CD8-positive, alpha-beta memory T cell (primary cell): ENCODE measurements at places on chromosomes 4 and X.

DNA sequence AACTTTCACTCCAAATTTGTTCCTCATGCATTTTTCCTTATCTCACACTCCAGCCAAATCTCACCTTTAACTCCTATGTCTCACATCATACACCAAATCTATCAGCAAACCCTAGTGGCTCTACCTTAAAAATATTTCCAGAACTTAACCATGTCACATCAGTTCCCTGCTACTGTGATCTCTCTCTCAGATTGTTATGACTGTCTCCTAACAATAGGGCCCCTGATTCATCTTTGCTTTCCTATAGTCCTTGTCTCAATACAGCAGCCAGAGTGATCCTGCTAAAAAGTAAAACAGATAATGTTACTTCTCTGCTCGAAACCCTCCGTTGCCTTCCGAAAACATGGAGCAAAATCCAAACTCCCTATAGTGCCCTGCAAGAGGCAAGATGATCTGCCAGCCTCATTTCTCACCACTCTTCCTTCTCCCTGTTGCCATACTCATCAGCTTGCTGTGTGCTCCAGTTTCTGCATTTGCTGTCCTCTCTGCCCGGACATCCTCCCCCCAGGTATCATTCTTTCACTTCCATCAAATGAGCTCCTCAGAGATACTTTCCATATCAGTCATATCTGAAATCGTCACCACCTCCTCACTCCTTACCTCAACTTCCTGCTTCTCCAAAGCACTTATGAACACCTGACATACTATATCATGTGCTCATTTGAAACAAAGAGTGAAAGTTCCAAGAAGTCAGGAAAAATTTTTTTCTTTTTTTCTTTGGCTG lies 293.4 kb upstream of the NR3C2 start:
- DNase-seq: no peak

GRCh38 chr4:145730026-145730425 lies 50.1 kb downstream of the C4orf51 start:
- no peak for DNase-seq

DNA sequence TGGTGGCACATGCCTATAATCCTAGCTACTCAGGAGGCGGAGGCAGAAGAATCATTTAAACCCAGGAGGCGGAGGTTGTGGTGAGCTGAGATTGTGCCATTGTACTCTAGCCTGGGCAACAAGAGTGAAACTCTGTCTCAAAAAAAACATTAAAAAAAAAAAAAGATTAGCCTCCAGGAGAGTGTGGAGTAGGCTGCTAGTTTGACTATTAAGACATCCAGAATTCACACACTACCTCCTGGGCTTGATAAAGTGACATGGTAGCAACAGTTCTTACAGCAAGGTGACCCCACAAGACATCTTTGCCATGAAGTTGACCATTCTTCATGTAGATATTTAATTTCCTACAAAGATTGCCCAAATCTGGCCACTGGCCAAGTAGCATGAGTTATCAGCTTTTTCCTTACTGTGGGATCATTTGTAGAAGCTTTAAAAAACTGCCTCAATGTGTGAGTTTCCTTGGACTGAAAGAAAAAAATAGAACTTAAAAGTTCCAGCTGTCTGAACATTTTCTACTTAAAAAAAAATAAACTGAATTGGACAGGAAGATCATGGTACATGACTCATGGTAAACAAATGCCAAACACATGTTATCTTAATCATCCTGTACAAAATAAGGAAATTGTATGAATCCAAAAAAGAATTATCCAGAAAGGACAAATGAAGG lies 35.3 kb upstream of the SPRY1 start:
- no peak for DNase-seq

DNA sequence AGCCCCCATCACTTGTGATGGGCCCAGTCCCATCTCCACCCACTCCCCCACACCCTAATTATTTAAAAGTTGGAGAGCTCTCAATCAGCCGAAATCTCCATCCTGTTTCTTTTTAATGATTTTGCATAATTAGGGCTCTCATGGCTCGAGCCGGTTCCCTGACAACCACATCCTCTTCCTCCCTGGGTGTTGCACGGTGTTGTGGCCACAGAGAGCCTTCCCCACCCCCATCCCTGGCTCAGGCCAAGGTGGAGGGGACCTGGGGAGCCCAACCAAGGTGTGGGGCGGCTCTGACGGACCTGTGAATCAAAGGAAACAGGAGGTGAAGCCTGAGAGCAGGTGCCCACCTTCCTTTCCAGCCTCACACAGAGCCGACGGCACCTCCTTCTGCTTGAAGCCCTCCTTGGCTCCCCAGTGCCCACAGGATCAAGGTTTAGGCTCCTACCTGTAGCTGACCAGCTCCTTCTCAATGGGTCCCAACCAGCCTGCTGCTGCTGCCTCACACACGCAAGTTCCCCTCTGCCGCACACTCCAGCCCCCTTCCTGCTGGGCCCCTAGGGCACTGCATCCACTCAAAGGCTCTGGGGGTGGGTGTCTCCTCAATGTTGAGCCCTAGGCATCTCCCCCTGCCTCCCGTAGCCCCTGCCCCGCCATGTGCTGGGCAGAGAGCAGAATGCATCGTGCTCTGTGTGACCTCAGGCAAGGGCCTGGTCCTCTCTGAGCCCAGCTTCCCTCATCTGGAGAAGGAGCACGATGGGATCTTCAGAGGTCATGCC lies 68.7 kb downstream of the WFS1 start:
- no peak for DNase-seq

- DNase-seq: no peak
These were observed 7.8 kb downstream of the DIAPH2 start for GRCh38 chrX:96692454-96692853.

DNA sequence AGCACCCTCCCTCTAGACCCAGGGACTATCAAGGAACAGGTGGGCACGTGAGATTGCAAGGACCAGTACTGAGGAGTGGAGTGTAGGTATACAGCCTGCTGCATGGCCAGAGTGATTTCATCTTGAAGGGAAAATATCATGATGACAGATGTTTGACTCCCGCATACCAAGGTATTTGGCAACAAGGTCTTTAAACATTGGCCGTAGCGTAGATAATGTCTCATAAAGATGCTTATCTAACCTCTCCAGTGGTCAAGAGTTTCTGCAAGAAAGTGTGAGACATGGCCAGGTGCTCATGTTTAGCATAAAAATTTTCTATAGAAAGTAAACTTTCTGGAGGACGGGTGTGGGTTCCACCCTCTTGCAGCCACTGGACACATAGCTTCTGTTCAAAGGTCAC lies 18.7 kb upstream of the ZNF630 start:
- DNase-seq: no peak

DNA sequence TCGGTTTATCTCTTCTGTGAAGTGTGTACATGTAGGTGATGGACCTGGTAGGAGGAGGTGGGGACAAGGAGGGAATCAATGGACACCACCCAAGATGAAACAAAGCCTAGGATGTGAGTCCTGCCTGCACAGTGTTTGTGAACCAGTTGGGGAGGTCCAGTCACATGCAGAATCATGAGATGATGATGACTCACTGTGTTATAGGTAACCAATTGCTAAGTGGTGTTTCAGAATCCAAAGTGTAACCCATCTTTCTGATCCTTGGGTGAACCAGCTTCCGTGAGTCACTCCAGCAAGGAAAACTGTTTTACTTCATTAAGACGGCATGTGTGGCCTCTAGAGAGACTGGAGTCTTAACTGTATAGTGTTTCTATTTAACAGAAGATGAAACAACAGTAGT lies 57.9 kb upstream of the HPF1 start:
- no peak for DNase-seq

DNA sequence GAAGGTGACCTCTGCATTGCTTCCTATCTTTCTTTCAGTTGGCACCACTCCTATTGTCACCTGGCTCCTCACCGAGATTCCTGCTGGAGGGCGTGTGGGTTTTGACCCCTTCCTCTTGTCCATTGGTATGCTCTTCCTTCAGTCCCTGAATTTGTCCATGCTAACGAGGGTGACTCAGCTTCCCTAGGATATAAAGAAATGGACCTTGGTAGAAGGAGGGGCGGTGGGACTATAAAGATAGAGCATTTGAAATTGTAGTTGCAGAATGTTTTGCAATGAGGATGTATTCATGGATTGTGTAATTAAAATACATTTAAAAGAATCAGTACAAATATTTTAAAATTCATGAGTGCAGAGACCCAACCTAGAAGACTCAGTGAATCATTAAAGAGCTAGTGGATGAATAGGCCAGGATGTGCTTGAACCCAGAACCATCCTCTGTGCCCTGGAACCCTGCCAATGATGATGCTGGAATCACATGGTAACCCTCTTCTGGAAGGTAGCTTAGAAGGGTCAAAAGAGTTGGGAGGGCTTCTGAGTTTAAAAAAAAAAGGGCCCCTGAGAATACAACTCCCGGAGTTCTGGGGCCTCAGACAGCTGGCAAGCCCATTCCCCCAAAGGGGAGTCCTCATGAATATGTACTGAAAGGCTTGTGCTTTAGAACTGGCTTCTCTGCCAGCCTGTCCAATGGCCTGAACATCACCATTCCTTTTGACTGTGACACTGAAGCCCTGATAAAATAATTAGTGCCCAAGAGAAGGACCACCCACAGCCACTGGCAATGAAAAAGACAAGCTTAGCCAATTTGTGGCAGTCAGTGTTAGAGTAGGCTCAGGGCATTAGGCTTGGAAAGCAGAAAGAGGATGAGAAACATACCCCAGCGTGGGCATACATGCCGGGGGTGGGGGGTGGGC lies 8.0 kb downstream of the XPNPEP2 start:
- no peak for DNase-seq

- no peak for DNase-seq
These were observed 9.6 kb upstream of the NAF1 start for GRCh38 chr4:163175971-163176958.

DNA sequence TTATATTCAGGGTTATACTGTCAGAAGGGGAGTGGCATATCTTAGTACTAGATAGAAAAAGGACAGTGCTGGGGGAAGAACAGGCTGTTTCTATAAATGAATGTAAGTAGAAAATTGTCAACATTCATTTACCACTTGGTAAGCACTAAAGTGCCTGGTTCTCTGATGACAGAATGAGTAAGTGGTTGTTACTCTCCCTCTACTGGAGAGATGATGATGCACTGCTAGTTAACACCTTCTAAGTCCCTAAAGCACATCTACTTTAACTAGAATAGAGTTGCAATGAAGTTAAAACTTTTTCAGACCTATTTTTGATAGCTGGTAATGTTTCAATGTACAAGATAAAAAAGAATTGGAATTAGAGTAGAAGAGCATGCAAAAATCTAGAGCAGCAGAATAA lies 214.5 kb downstream of the KLHL4 start:
- no peak for DNase-seq

GRCh38 chr4:43932448-43932847 lies 516.2 kb downstream of the KCTD8 start:
- no peak for DNase-seq

- DNase-seq: no peak
These were observed 328.4 kb upstream of the INTU start for GRCh38 chr4:127304356-127304755.

- no peak for DNase-seq
These were observed 363.3 kb downstream of the PCDH7 start for GRCh38 chr4:31083456-31083855.

- no peak for DNase-seq
These were observed 241.0 kb upstream of the POF1B start for GRCh38 chrX:85620466-85620865.

GRCh38 chr4:1227816-1228215 lies 21.1 kb downstream of the CTBP1 start:
- DNase-seq: no peak

DNA sequence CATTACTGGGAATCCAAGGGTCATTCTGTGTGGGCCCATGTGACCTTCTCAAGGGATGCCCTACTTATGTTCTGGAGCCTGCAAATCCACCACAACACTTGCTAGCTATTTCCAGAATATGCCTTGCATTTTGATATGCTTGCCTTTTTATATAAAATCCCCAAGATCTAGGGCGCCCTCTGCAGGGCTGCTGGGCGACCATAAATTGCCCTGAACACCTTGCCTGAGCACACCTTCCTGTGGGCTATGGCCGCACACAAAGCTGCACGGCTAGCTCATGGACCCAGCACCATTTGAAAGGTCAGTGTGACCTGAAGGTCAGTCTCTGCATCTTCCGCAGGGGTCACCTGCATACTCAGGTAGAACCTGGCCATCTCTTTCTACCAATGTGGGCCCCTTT lies 311.7 kb downstream of the NLGN4X start:
- DNase-seq: no peak

- no peak for DNase-seq
These were observed 167.2 kb upstream of the SLC4A4 start for GRCh38 chr4:71171592-71171991.

- DNase-seq: no peak
These were observed 122.9 kb downstream of the GPAT3 start for GRCh38 chr4:83658806-83659205.

- no peak for DNase-seq
These were observed 75.7 kb downstream of the HAUS3 start for GRCh38 chr4:2166253-2166652.

DNA sequence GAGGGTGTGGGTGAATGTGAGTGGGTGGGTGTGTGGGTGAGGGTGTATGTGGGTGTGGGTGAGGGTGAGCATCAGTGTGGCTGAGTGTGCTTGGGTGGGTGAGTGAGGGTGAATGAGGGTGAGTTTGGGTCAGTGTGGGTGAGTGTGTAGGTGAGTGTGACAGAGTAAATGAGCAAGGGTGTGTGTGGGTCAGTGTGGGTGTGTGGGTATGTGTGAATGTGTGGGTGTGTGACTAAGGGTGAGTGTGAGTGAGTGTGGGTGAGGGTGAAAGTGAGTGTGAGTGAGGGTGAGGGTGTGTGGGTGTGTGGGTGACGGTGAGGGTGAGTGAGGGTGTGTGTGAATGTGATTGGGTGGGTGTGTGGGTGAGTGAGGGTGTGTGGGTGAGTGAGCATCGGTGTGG lies 1676.7 kb upstream of the TENM3 start:
- DNase-seq: no peak

GRCh38 chr4:85603437-85604336 lies 128.7 kb downstream of the ARHGAP24 start:
- no peak for DNase-seq

- no peak for DNase-seq
These were observed 570.9 kb downstream of the ADGRL3 start for GRCh38 chr4:61771056-61771455.

DNA sequence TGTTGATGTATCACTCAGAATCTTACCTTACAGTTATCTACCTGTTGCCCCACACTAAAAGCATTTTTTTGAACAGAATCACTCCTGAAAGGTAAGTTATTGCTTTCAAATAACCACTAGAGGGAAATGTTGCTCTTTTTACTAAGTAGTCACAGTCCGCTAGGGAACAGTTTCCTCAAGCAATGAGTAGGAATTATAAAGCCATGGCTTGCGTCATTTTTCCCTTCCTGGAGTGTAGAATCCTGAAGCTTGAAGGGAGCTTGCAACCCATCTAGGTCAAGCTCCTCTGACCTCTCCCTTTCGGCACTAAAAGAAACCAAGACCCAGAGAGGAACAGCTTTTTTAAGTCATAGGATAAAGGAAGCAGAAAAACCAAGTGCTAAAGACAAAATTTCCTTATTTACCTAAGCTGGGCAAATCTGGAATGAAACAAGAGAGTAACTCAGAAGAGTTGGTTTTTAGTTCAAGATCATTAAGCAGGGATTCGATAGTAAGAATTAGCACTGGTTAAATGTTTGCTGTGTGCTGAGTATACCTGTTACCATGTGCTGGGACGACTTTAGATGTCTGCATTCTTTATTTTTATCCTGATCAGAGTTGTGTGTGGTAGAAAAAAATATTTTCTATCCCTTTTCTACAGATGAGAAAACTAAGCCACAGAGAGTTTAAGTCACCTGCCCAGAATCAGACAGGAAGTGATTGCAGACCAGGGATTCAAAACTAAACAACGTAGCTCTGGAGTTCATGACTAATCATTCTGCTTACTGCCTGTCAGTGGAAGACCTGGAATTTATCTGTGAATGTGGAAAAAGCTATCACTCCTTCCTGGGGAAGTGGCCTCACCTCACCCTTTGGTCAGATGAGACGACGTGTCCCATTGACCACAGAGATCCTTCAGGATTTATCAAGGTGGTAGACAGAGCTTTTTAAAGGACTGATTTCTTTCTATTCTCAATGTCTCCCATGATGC lies 631.5 kb downstream of the RAB28 start:
- no peak for DNase-seq
